ENCODE measurements at places on chromosomes 7 and 10.

GRCh38 chr10:132371641-132372081, 25.3 kb upstream of the PWWP2B start:
- no peak for DNase-seq

GRCh38 chr7:70408477-70408876, 723.5 kb upstream of the GALNT17 start:
- no peak for DNase-seq

GRCh38 chr10:129728246-129728820, 235.7 kb downstream of the EBF3 start:
- DNase-seq: no peak

GRCh38 chr7:79504607-79505389, 51.3 kb upstream of the MAGI2 start:
- DNase-seq: no peak

DNA sequence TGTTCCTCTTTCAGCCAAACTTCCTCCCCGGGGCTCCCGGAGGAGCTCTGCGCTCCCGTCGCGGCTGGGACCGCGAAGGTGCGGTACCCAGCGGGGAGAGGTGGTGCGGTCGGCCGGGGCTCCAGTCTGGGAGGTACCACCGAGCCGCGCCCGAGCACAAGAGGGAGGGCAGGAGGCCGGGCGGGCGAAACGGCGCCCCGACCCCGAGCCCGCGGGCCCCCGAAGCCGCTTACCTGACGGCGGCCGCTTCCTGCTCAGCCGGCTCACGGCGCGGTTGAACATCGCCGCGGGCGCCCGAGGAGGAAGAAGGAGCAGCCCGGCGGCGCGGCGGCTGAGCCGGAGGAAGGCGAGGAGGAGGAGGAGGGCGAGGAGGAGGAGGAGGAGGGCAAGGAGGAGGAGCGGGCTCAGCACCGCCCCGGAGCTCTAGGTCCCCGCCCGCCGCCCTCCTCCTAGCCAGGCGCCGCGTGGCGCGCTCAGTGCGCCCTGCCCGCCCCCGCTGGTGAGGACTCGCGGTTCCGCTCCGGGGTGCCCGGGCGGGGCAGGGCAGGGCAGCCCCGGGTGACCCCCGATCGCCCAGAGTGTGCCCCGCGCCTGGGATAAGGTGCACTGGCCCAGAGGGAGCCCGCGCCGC, at the start of gene RGS10:
Gene RGS10 (minus strand): TSS at position 363 of the 631 bp plus-strand sequence. CDS start 81 bp downstream, at position 282.
- peak; percentile 94 for DNase-seq
